ENCODE measurements at places on chromosomes 12 and 14. TPM values are rescaled to one million over a fixed set of nuclear protein-coding genes. Genes with fewer than 3 reads are reported as not detected.
A peak's percentile ranks its signal among the peaks of the same experiment; 100 is the strongest.

DNA sequence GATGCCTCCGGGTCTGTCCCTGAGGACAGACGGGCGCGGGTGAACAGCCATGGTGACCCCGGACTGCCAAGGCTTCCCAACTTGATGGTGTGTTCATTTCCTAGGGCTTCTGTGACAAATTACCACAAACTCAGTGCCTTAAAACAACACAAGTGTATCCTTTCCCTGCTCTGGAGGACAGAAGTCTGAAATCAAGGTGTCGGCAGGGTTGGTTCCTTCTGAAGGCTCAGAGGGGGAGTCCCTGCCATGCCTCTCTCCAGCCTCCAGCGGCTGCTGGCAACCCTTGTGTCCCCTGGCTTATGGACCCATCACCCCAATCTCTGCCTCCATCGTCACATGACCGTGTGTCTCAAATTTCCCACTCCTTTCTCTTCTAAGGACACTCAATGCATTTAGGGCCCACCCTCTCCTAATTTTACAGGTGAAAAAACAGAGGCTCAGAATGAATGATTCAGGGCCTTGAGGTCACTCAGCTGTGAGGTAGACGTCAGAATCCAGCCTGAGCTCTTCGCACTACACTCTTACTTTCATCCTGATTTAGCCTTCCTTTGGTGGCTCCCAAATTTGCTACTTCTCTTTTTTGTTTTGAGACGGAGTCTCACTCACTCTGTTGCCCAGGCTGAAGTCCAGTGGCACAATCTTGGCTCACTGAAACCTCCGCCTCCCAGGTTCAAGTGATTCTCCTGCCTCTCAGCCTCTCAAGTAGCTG lies 45.4 kb downstream of the VCPKMT start:
- no peak for DNase-seq
- no peaks in the 10 kb centered on the region for H3K36me3 ChIP-seq
- no peak overlapping the region for H3K4me3 ChIP-seq

GRCh38 chr12:40999210-40999609 lies 188.9 kb upstream of the PDZRN4 start:
- no peak overlapping the region for H3K27ac ChIP-seq
- DNase-seq, result no peak
- no peak overlapping the region for H3K4me3 ChIP-seq
- no peaks in the 10 kb centered on the region for H3K27me3 ChIP-seq
- no peaks in the 10 kb centered on the region for H3K36me3 ChIP-seq

DNA sequence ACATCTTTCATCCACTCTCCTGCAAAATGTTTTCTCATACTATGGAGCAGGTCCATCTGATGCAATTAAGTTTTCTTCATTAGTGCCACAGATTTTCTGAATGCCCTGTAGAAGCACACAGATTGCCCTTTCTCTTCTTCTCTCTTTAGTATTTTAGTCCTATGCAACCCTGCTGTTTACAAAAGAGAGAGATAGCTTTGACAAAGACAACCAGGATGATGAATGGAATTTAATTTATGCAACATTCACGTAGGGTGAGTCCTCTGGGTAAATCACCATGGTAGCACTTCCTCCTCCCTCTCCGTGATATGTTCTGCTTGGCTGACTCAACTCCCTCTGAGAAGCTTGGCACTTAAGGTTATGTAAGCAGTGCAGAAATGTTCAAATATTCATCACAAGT lies 400.9 kb upstream of the PDE3A start:
- no peaks in the 10 kb centered on the region for H3K27me3 ChIP-seq
- H3K4me1 ChIP-seq, result no peaks in the 10 kb centered on the region
- no peak for DNase-seq
- no peaks in the 10 kb centered on the region for H3K36me3 ChIP-seq
- no peak overlapping the region for H3K27ac ChIP-seq

GRCh38 chr14:85461432-85462133 lies 68.4 kb upstream of the FLRT2 start:
- DNase-seq, result no peak
- no peaks in the 10 kb centered on the region for H3K36me3 ChIP-seq
- H3K4me1 ChIP-seq, result no peaks in the 10 kb centered on the region
- no peak overlapping the region for H3K27ac ChIP-seq
- no peaks in the 10 kb centered on the region for H3K27me3 ChIP-seq

DNA sequence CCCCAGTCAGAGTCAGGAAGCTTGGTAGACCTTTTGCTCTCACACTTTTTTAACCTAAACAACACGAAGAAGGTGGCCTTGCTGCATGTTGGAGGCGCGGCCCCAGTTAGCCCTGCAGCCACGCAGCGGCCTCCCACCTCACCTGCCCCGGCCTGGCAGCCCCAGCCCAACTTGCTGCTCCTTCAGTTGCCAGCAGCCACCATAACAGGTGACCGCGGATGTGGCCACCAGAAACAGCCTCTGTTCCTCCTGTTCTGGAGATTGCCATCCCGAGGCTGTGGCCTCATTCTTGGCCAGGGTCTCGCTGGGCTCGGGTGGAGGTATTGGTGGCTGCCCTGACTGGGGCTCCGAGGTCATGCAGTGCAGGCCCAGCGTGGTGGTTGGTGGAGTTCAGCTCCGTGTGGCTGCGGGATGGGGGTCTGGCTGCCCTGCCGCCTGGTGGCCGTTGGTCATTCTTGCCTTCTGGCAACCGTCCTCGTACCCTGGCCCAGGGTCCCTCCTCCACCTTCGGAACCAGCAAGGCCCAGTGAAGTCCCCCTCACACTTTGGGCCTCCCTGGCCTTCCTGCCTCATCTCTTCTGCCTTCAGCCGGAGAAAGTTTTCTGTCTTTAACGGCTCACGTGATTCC lies 20.7 kb upstream of the TEX22 start:
- H3K27me3 ChIP-seq, result no peaks in the 10 kb centered on the region
- no peaks in the 10 kb centered on the region for H3K4me1 ChIP-seq
- H3K27ac ChIP-seq, result no peak overlapping the region

DNA sequence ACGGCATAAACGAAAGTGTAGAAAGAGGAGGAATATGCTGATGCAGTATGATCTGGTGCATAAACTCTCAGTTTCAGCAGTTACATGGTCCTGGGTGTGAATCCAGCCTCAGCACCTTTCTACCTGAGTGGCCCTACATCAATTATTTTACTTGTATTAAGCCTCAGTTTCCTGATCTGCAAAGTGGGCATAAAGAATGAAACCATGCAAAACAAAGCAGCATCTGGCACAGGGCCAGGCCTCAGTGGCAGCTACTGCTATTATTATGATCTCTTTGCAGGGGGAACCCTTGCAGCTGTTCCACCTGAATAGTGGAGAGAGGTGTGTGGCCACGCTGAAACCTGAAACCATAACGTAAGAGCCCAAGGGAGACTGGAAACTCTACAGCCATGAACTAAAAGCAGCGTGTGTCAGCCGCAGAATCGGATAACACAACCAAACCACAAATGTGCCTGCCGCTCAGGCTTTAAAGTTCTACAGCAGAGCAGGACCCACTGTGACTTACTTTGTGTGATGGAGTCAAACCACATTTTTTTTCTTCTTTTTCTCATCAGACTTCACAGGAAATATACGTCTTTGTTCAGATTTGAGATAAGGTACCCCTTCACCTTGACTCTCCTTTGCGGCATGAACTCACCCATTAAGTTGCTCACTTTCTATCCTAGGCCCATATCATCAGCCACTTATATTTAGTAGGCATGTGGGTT lies 29.2 kb upstream of the FOS start:
- no peak for DNase-seq
- H3K4me1 ChIP-seq, result peaks cover 17% of the 10 kb centered on the region
- no peaks in the 10 kb centered on the region for H3K27me3 ChIP-seq
- H3K4me3 ChIP-seq, result no peak overlapping the region
- H3K27ac ChIP-seq, result no peak overlapping the region

- no peaks in the 10 kb centered on the region for H3K36me3 ChIP-seq
- peaks cover 24% of the 10 kb centered on the region for H3K4me1 ChIP-seq
- no peaks in the 10 kb centered on the region for H3K27me3 ChIP-seq
- no peak for DNase-seq
Measured at GRCh38 chr12:46546634-46547273, 174.2 kb upstream of the SLC38A2 start.

The SERPINA1 gene
- 6.1 TPM for total RNA-seq

The PAX9 gene
- total RNA-seq, result 1.5 TPM

The WNT1 gene
- not detected for total RNA-seq

The CELA1 gene
- not detected for total RNA-seq

GRCh38 chr12:54068418-54069070 lies 14.9 kb downstream of the HOXC4 start:
- H3K27me3 ChIP-seq, result no peaks in the 10 kb centered on the region
- H3K36me3 ChIP-seq, result no peaks in the 10 kb centered on the region
- no peaks in the 10 kb centered on the region for H3K4me1 ChIP-seq
- no peak overlapping the region for H3K27ac ChIP-seq

GRCh38 chr12:113664224-113664681 lies 192.6 kb upstream of the LHX5 start:
- H3K4me3 ChIP-seq, result no peak overlapping the region
- H3K27me3 ChIP-seq, result no peaks in the 10 kb centered on the region
- no peaks in the 10 kb centered on the region for H3K36me3 ChIP-seq
- H3K27ac ChIP-seq, result no peak overlapping the region
- no peaks in the 10 kb centered on the region for H3K4me1 ChIP-seq

The NRIP2 gene
- 1.2 TPM for total RNA-seq

DNA sequence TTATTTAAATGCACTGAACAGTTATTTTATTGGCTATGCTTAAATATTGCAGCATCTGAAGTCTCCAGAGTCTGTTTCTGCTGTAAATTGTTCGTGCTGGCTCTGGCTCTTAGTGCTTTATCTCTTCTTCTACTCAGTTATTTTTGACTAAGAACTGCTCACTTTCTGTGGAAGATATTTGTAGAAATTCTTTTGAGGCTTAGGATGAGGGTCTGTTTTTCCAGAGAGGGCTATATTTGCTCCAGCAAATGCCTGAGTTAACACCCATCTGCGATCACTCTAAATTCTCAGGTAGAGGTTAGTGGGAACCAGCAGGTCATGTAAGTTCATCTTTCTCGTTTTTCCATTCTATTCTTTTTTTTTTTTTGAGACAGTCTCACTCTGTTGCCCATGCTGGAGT lies 71.1 kb downstream of the ARL6IP4 start:
- H3K4me1 ChIP-seq, result peaks cover 24% of the 10 kb centered on the region
- peak overlapping the region; percentile 58 for H3K27ac ChIP-seq
- H3K4me3 ChIP-seq, result no peak overlapping the region
- H3K27me3 ChIP-seq, result no peaks in the 10 kb centered on the region
- H3K36me3 ChIP-seq, result no peaks in the 10 kb centered on the region
- DNase-seq, result no peak

GRCh38 chr14:85087201-85087600 lies 442.7 kb upstream of the FLRT2 start:
- no peak overlapping the region for H3K27ac ChIP-seq
- no peak for DNase-seq
- H3K27me3 ChIP-seq, result no peaks in the 10 kb centered on the region
- no peaks in the 10 kb centered on the region for H3K4me1 ChIP-seq
- H3K4me3 ChIP-seq, result no peak overlapping the region

The ITGB7 gene
- 3.7 TPM for total RNA-seq

GRCh38 chr12:113638460-113638775 lies 166.7 kb upstream of the LHX5 start:
- DNase-seq, result no peak
- no peaks in the 10 kb centered on the region for H3K36me3 ChIP-seq
- no peak overlapping the region for H3K27ac ChIP-seq
- no peaks in the 10 kb centered on the region for H3K27me3 ChIP-seq

- H3K4me3 ChIP-seq, result no peak overlapping the region
- no peak overlapping the region for H3K27ac ChIP-seq
- H3K27me3 ChIP-seq, result peaks cover 7% of the 10 kb centered on the region
- H3K36me3 ChIP-seq, result no peaks in the 10 kb centered on the region
- H3K4me1 ChIP-seq, result peaks cover 30% of the 10 kb centered on the region
- no peak for DNase-seq
Measured at GRCh38 chr14:60509438-60510253, 700 bp downstream of the SIX6 start.

GRCh38 chr14:31934767-31935266 lies 142.3 kb upstream of the ARHGAP5 start:
- DNase-seq, result no peak
- no peak overlapping the region for H3K4me3 ChIP-seq
- no peaks in the 10 kb centered on the region for H3K27me3 ChIP-seq
- no peaks in the 10 kb centered on the region for H3K36me3 ChIP-seq

The INHBC gene
- not detected for total RNA-seq

The SUPT16H gene
- total RNA-seq, result 50.1 TPM

The KLHL33 gene
- total RNA-seq, result 1.2 TPM

DNA sequence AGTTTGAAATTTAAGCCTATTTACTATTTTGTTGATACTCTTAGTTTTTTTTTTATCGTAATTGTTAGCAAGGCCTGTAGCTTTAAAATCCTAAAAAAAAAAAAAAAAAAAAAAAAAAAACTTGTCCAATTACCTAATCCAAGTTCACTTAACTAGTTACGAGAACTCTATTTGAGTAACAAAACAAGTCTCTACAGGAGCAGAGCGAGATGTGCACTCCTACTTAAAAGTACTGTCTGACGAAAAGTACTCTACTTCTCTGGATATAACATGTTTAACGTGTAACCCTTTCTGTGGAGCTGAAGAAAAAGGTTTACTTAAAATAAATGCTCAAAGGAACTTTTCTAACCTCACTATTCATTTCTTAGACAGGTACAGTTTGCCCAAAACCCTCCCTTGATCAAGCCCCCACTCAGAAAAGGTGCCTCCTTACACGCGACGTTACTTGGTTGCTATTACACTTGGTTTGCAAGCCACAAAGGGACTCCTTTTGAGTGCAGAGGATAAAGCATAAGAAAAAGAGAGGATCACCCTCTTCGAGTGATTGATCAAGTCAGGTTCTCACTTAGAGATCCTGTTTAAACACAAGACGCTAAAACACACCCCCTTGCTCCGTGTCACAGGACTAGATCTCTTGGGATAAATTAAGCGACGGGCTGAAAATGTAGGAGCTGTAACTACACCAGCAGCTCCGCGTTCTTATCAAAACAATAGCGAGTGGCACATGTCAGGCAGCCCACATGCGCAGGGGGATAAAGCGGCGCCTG lies 2.2 kb downstream of the BAZ1A start:
- peak overlapping the region; percentile 90 for H3K4me3 ChIP-seq
- no peak for DNase-seq
- no peaks in the 10 kb centered on the region for H3K36me3 ChIP-seq
- no peaks in the 10 kb centered on the region for H3K27me3 ChIP-seq

DNA sequence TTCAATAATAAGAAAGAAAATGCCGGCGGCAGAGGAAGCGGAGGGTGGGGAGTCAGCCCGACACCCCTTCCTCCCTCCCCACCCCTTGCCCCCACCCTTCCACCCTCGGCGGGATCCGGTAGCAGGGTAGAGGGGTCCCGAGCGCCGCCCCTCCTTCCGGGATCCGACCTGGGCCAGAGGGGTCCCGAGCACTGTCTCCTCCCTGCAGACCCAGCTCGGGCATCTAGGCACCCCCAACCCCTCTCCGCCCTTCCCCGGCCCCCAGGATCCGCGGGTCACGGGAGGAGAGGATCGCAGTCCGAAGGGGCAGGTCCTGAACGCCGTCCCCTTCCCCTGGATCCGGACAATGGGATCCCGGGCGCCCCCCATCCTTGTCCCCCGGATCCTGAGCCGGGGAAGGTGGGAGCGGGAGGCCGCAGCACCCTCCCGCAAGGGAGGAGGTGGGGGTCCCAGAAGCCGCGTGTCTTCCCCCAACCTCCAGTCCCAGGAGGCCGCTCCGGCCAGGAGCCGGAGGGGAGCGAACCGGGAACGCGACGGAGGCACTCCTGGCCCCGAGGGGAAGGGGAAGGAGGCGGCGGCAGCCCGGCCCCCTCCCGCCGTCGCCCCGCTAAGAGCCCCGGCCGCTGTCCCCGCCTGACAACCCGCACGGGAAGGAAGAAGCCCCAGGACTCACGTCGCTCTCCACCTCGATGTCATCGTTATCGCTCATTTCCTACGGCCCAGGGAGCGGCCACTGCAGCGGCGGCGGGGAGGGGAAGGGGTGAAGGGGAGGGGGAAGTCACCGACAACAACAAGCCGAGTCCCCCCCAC lies 481 bp downstream of the MAX start:
- H3K36me3 ChIP-seq, result no peaks in the 10 kb centered on the region
- H3K4me3 ChIP-seq, result peak overlapping the region; percentile 85
- H3K27me3 ChIP-seq, result no peaks in the 10 kb centered on the region
- peaks cover 53% of the 10 kb centered on the region for H3K4me1 ChIP-seq
- peak overlapping the region; percentile 92 for H3K27ac ChIP-seq
- no peak for DNase-seq

The NCKAP5L gene
- total RNA-seq, result 15.7 TPM
